ENCODE measurements at places on chromosomes 5 and 9.

GRCh38 chr9:127049044-127049443, 73.4 kb downstream of the ANGPTL2 start:
- DNase-seq: no peak

- DNase-seq: no peak
These were observed 30.2 kb downstream of the MLANA start for GRCh38 chr9:5920860-5921328.

GRCh38 chr9:127686461-127687393, 20.1 kb upstream of the CFAP157 start:
- no peak for DNase-seq

- no peak for DNase-seq
These were observed 43.3 kb downstream of the TMC1 start for GRCh38 chr9:72564479-72565281.

- no peak for DNase-seq
These were observed 9.3 kb upstream of the OR13F1 start for GRCh38 chr9:104494808-104495207.

DNA sequence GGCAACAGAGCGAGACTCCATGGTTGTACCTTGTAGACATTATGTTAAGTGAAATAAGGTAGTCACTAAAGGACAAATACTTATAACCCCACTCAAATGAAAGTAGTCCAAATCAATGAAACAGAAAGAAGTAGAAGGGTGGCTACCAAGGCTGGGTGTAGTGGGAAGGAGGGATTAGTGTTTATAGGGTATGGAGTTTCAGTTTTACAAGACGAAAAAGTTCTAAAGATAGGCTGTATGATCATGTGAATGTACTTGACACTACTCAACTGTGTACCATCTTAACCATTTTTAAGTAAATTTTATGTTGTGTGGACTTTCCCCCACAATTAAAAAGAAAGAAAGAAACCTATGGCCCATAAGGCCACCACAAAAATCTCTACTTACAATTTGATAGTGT, 32.2 kb downstream of the ALDH7A1 start:
- DNase-seq: no peak

- DNase-seq: no peak
These were observed 27.7 kb downstream of the NR2F1 start for GRCh38 chr5:93610581-93611272.

DNA sequence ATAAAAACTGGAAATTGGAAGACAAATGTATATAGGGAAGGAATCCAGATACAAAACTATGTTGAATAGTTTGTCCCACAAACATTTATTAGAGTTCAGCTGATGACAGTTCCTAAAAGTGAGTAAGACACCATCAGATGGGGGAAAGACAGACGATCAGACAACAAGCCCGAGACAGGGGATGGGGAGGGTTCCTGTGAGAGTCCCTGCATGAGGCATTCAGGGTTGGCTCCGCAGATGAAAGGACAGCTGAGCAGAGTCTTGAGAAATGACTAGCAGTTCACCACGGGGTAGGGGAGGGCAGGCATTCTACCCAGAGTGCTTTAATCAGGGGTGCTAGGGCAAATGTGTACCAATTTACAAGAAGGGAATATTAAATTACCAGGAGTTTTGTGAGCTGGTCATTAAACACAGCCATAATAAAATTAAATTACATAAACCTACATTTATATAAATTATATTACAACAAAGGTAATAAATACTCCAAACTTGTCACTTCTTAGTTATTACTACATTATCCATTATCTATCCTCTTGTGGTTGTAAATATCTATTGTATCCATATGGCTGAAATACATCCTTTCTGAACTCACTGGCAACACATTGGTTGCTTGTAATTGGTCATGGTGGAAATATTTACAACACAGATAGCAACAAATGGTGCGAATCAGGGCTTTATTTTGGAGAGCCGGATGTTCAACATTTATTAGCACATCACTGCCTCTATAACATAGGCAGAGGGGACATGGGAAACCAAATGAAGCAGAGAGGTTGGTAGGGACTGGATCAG, 27.8 kb downstream of the TNFSF15 start:
- peak; percentile 11 for DNase-seq

- DNase-seq: no peak
These were observed 90.9 kb upstream of the GRIA1 start for GRCh38 chr5:153399595-153399994.

GRCh38 chr5:178107756-178108310, 5.5 kb upstream of the N4BP3 start:
- DNase-seq: no peak

DNA sequence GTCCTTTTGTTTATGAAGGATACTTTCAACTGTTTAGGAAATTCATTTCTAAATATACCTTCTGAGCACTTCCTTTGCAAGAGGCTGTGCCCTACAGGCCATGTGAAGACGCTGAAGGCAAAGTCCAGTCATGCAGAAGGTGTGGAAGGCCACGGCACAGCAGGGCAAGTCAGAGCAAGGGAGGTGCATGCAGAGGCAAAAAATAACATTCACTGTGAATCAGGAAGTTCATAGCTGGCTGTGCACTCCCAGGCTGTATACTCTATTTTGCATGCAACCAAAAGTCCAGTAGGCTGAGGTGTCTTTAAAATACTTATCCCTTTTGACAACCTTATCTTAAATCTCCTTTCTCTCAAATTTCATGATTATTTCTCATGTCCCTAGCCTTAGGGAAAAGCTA, 50.3 kb downstream of the GNAQ start:
- no peak for DNase-seq

GRCh38 chr5:113166261-113166660, 189.7 kb downstream of the DCP2 start:
- no peak for DNase-seq

GRCh38 chr9:97363661-97364299, 48.1 kb upstream of the TDRD7 start:
- DNase-seq: no peak

- DNase-seq: no peak
These were observed 43.1 kb upstream of the GLIPR2 start for GRCh38 chr9:36093384-36093783.

GRCh38 chr9:123031963-123032362, 1.5 kb upstream of the GPR21 start:
- no peak for DNase-seq

DNA sequence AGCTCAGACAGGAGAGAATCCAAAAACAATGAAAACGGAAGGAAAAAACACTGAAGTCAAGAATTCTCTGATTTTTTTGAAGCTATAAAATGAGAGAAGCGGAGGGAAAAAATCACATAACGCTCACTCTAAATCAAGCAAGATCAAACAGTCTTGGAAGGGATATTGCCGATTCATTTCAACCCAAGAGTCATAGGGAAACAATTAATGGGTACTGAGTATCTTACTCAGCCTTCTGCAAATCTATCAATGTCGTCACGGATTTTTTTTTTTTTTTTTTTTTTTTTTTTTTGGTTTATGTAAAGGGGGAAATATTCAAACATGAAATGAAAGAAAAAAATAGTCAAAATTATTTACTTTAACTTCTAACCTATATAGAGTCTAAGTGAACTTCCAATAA, 9.5 kb downstream of the MEF2C start:
- DNase-seq: no peak

DNA sequence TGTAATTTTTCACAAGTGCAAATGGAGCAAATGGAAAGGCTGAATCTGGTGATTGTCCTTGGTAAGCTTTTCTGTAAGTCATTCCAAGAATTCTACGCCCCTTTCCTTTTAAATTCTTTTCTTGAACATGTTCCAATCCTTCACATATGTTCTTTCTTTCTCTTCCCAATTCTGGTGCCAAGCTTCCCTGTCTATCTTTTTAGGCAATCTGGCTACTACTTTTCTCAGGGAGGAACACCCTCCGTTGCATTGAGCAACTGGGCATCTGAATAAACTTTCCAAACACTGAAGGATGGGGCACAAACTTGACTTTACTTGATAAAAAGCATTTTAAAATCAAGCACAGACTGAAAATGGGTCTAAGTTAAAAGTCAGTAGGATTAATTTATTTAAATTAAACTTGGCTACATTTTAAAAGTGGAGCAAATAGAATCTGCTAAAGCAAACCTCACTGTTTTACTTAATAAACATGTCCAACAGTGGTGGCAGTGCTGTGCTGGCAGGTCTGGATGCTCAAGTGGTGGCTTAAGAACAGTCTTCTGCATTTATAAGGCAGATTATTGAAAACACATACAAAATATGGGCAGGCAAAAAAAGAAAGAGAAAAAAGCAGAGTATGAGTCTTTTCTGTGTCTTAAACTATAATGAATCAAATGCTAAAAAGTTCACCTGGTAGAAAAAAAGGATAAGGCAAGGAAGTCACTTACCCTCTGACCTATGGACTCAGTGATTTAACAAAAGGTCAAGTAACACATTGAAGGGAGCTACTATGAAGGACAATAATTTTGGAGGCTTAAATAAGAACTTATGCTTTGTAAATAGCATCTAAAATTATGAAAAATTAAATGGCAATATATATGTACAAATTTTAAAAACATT, 5.4 kb downstream of the ELL2 start:
- no peak for DNase-seq

DNA sequence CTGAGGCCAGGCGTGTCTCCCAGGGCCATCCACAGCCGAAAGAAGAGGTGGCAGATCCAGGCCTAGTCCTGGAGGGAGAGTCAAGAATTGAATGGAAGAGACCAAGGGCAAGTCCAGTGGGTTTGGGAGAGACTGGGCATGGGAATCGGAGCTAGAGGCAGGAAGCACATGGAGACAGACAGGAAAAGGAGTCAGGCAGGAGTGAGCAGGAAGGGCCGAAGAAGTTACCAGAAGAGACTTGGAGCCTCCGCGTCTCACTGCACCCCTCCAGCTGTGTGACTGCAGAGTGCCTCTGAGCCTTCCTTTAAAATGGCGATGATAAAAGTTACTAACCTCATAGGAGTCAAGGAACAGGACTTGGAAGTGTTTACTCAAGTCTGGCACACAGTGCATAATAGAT, 64.4 kb upstream of the ANGPTL2 start:
- no peak for DNase-seq

DNA sequence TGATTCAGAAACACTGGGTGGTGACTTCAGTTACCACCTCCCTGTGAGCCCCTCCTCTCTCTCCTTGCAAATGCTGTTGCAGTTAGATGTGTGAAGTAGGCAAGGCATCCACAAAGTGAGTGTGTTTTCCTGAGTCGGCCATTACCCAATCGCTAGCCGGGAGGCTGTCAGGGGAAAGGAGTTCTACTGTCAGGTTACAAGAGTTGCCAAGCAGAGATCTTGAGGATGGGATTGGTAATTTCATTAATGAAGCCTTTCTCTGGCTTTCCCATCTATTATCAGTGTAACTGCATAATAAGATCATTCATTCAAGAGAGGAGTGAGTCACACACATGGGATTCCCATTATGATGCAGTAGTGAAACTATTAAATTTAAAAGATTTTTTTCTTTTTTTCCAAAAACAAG, 106.9 kb downstream of the GLDC start:
- no peak for DNase-seq

DNA sequence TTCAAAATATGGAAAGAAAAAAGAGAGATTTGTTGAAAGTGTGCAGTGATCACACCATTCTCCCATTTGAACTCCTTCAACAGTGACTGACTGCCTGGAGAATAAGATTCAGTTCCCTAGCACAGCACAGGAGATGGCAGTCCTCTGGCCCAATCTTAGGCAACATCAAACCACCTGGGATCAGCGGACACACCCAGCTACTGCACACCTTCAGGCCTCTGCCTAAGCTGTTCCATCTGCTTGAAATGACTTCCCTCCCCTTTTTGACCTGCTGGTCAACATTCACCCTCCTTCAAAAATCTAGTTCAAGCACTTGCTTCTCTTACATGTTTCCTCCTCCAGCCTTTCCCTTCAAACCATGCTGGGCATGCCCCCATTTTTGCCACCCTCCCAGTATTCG, 4.5 kb downstream of the MAPK9 start:
- no peak for DNase-seq
